ENCODE measurements at places on chromosomes 2 and 18. TPM values are rescaled to one million over a fixed set of nuclear protein-coding genes. Genes with fewer than 3 reads are reported as not detected.

Gene COMMD1
- 68.5 TPM for total RNA-seq

Gene ANKRD30B
- total RNA-seq, result 0.20 TPM

Gene ERBB4
- 41.7 TPM for total RNA-seq

Gene GAL3ST2
- total RNA-seq, result 0.33 TPM

Gene M1AP
- total RNA-seq, result 0.33 TPM

Gene NEB
- total RNA-seq, result 2.4 TPM

Gene SNED1
- 23.5 TPM for total RNA-seq

Gene KLHL29
- 12.0 TPM for total RNA-seq

Gene SERPINB12
- not detected for total RNA-seq

DNA sequence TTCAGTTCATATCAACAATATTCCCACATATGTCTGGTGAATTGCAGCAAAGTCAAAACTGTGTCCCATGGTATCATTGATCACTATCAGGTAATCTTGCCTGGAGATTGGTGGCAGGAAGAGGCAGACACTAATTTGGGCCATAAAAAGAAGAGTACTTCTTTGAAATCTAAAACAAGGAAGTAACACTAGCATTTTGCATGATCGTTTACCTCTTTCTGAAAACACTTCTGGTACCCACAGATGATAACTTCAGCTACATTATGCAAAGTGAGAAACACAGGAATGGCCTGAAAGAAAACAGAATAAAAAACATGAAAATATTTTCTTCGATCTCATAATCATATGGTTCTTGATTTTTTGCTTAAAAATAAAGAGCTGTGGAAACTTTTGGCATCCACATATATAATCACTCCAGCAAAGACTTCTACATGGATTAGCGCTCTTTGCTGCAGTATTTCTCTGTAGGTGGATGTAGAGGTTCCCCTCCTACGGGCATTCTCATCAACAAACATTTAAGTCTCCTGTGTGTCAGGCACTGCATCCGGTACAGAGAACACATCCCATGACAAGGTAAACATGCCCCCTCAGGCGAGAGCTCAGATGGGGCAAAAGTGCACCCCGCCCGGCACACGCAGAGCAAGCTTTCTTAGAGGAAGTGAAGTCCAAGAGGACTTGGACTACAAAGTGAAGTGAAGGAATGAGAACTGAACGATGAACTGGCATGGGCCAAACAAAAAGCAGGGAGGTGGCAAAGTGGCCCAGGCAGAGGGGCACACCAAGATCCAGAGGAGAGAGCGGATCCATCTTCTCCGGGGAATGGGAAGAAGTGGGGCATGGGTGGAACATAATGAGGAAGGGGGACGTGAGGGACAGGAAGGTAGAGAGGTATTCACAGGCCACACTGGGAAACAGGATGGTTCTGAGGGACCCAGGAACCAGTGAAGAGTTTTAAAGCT lies 68.0 kb upstream of the RIOK3 start:
- no peak for DNase-seq

DNA sequence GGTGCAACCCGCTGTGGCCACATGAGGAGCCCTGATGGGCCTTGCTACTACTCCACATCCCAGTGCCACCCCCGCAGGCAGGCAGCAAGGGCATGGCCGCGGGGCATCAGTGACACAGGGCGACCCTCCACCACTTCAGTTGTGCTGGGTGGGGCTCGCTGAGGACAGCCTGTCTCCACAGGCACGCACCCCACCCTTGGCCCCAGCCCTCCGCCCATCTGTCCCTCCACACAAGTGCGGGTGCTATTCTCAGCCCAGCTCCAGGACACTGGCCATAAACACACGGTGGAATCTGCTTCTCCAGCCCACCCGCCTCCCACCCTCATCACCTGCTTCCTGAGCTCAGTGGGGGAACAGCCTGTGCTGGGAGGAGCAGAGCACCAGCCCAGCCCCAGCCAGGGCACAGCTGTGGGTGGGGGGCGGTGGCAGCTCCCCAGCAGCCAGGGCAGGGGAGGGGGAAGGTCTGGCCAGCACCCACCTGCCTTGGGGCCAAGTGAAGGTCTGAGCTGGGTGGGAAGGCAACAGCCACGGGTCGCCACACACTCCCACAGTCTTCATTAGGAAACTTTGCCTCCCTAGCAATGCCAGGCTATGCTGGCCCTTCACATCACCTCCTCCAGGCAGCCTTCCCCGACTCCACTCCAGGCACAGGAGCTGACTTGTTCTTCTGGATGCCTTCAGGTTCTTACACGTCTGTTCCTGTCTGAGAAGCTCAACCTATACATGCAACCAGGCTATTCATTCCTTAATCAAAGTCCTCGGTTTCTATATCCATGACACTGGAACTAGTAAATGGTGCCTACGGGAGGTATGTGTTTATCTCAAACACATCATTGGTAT lies 16.5 kb downstream of the BIN1 start:
- no peak for DNase-seq

GRCh38 chr2:1528273-1529064 lies 115.2 kb downstream of the TPO start:
- DNase-seq, result no peak

- DNase-seq, result no peak
Observed at GRCh38 chr2:73897934-73898333, 5.1 kb downstream of the ACTG2 start.

- DNase-seq, result peak; percentile 56
Observed at GRCh38 chr2:182924306-182924705, 57.9 kb upstream of the FRZB start.

GRCh38 chr2:121173806-121174205 lies 111.2 kb downstream of the TFCP2L1 start:
- DNase-seq, result no peak

DNA sequence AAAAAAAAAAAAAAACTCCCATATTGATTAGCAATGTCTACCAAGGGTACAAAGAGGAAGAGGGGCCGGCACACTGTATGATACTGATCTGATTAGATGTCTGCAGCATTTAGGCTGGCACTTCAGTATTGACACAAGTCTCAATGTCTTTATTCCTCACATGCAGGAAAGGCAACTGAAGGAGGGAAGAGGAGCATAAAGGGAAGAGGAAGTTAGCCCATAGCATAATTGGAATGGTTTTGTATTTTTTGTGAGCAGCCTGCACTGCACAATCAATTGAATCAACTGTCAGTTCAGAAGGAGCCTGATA lies 79.0 kb downstream of the DNER start:
- DNase-seq, result no peak

DNA sequence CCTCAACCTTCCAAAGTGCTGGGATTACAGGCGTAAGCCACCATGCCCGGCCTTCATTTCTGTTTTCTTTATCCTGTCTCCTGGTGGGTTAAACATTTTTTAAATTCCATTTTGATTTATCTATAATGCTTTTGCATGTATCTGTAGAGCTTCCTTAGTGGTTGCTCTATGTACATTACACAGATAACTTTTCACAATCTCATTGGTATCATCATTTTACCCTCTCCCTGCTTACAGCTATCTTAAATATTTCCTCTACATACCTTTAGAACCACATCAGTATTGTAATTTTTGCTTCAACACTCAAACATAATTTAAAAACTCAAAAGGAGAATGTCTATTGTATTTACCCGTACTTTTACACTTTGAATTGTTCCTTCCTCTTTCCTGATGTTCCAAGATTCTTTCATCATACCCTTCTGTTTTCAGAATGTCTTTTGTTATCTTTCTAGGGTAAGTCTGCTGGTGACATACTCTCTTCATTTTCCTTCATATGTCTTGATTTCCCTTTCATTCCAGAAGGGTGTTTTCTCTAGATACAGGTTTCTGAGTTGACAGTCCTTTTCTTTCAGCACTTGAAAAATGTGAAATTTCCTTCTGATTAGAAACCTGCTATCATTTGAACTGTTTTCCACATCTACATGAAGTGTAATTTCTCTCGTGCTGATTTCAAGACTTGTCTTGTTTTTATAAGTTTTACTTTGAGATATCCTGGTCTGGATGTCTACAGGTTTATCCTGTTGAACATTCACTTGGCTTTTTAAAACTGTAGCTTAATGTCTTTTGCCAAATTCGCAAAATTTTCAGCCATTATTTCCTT lies 21.9 kb downstream of the PPP3R1 start:
- no peak for DNase-seq

- no peak for DNase-seq
Observed at GRCh38 chr2:37917281-37918228, 7.5 kb upstream of the RMDN2 start.

GRCh38 chr2:223909001-223909741 lies 36.0 kb downstream of the WDFY1 start:
- DNase-seq, result no peak

DNA sequence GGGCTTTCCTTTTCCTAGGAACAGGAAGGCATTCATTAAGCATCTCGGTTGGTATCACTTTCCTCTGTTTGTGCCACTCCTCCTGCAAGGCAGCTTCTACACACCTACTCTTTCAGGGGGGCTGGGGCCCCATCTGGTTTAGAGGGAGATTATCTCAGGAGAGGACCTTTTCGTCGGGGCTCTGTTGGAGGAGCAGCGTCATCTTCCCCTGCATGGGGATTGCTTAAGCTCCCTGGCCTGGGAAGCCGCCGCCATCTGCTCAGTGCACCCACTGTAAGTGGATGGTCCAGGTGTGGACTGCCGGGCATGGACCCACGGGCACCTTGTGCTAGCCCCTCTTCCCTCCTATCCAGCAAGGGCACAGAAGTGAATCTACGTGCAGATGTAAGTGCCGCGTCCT lies 355.3 kb upstream of the SMIM21 start:
- DNase-seq, result no peak

DNA sequence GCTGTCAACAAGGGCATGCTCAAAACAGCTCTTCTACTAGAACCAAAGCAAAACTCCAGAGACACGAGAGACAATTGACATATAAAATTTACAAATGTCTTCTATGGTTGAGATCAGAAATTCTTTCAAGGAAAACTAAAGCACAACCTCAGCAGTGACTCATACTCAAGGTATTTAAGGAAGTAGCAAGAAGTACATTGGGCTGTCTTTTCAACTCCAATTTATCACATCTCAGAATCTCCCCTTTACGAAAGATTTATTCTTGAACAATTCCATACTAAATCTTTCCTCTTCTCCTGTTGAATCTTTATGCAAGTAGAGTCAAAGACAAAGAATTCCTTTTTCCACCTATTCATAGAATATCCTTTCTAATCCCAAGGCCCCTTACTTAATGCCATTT lies 324.0 kb downstream of the IRS1 start:
- no peak for DNase-seq

GRCh38 chr2:51650769-51651168 lies 618.8 kb upstream of the NRXN1 start:
- DNase-seq, result no peak

DNA sequence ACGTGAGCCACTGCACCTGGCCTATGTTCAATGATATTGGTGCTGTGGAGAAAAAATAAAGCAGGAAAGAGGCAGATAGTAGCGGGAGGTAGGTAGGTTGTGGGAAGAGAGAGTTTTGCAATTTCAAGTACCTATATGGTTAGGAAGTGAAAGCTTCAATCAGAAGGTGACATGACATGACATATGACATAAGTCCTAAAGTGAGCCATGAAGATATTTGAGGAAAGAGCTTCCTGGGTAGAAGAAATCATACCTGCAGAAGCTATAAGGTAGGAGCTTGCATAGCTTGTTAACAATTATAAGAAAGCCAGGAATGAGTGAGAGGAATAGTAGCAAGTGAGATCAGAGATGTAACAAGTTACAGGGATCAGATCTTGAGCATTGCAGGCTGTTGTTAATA lies 4.2 kb downstream of the KIAA1328 start:
- no peak for DNase-seq

- no peak for DNase-seq
Observed at GRCh38 chr2:138274421-138275291, 226.9 kb upstream of the SPOPL start.

DNA sequence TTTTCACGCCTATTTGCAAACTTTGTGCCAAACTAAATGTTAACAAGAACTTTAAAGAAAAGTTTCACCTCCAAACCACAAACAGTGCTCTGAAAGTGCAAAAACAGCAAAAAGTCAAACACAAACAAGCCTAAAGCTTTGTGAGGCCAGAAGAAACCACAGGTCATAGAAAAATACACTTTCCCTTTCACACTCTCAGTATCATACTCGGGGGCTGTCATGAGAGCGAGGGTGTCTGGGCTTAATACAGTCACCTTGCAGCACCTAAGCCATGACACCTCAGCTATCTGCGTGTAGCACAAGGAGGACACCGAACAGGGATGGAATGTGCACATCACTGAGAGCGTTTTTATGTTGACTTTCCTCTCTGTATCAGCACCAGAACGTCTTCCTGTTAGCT lies 26.6 kb upstream of the SEH1L start:
- no peak for DNase-seq

- no peak for DNase-seq
Observed at GRCh38 chr2:69033461-69034095, 20.6 kb downstream of the ANTXR1 start.

DNA sequence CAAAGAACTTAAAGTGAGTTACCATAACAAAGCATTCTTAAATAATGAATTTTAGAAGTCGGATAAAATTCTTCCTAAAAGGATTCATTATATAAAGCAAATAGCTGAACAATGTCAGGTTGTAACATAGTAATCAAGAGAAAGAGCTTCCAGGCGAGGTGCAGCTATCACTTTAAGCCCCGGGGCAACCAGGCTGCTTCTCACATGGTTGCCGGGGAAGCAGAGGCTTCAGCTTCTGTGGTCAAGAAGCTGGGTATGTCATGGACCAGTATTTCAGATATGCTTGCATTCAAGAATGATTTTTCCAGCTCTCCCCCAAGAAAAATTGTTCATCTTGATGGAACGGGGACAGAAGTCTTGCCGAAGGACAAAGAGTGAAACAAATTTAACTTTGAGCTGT lies 23.6 kb upstream of the KYNU start:
- DNase-seq, result no peak

GRCh38 chr2:109270505-109271312 lies 141.7 kb downstream of the SH3RF3 start:
- DNase-seq, result no peak

DNA sequence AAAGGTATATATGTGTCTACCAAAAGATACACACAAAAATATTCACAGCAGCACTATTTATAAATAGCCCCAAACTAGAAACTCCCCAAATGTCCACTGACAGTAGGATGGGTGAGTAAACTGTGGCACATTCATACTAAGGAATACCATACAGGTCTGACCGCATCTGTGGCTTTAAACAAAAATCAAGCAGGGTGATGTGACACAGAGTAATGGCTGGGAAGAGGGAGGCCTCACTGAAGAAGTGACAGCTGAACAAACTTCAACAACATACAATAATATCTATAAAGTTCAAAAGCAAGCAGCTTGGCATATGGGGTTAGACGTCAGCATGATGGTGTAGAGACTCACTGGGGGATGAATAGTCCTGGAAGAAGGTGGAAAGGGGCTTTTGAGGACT lies 115.1 kb upstream of the PPP1CB start:
- no peak for DNase-seq
